ENCODE measurements at places on chromosomes 1 and 21.

GRCh38 chr1:207831517-207832327 lies 79.2 kb downstream of the CD34 start:
- DNase-seq = no peak

DNA sequence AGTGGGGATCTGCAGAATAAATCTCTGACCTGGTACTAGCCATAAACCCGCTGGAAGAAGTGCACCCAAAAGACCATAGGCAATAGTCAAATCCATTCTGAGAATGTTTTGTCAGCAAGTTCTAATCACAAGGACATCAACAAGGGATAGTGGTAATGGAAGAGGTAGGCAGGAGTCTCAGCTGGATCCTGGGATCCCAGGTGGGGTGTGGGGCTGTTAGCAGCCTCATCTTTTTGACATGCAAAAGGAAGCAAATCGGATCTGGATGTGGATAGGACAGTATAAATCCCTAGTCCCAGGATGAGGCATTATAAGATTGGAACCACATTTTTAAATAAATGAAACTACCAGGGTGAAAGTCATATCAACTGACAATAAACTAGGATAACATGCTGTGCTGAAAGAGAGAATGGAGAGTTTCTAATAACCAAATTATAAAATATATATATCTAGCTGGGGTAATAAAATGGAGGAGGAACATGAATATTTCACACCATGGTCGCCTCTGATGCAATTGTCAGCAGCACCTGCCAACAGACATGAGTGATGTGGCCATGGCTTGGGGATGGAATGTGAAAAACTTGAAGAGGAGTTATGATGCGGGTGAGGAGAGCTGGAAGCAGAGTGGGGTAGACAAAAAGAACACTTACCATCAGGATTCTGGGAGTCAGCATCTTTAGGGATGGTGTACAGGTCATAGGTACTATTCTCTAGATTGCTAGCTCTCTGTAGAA lies 23.7 kb upstream of the PEX19 start:
- peak; percentile 42 for DNase-seq

GRCh38 chr1:244030481-244031040 lies 20.5 kb upstream of the ZBTB18 start:
- DNase-seq = no peak

- DNase-seq = no peak
Observed at GRCh38 chr1:111221276-111221632, 6.3 kb upstream of the CHI3L2 start.

- DNase-seq = no peak
Observed at GRCh38 chr1:42758641-42759040, 8.2 kb downstream of the P3H1 start.

GRCh38 chr1:152021569-152021968 lies 15.2 kb downstream of the S100A11 start:
- DNase-seq = no peak

- peak; percentile 69 for DNase-seq
Observed at GRCh38 chr1:176073524-176074157, 133.4 kb downstream of the COP1 start.

- no peak for DNase-seq
Observed at GRCh38 chr1:165218731-165219130, 137.8 kb downstream of the LMX1A start.
